ENCODE measurements at places on chromosomes 1 and 21.

GRCh38 chr1:58057826-58058225 lies 488.7 kb downstream of the OMA1 start:
- DNase-seq = no peak

- no peak for DNase-seq
Observed at GRCh38 chr1:44312399-44313196, 42.5 kb downstream of the ERI3 start.

DNA sequence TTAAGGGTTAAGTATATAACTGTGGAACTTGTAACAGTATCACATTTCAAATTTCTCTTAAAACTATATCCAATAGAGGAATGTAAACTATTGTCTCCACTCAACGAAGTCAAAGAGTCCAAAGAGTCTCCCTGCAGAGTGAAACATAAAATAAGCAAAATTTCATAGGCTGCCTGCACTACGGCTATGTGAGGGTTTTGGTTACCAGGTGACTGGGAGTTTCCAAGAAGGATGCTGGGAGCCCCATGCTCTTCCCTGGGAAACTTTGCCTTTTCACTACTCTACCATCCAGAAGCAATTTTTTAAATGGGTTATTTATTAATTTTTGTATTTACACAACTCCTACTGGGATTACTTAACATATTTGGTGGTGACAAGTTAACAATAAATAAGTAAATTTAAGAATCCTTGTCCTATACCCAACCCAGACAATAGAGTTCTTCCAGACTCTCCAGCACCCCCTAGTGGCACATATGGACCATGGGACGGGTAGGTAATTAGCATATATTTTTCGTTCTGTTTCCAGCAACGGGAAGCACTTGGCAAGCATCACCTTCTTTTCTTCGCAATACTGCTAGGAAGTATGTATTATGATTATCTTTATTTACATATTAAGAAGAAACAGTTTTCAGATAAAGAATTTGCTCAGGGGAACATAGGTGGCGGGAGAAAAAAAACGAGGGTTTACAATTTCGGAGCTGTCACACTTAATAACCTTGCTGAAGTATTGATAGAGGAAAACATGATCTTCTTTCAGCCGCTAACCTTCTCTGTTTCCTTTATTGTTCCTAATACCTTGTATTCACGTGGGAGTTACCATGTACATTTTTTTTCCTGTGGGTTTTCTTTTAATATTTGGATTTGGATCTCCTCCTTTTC lies 3.5 kb downstream of the FMO2 start:
- DNase-seq = no peak

DNA sequence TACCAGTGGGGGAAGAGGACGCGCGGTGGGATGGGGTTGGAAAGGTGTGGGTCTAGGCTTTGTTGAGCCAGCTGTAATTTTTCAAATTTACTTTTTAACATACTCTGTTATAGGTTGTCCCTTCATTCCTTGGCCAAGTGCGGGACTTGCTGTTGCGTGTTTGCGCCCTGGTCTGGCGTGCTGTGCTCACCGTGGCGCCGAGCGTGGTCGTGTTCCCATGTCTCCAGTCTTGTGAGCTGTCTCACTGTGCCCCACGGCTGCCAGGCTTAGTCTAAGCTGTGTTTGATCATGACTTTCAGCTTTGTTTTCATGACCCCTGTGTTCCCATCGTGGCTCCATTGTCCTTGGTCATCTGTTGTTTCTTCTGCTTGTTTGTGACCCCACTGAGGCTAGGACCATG lies 26.0 kb downstream of the TRAPPC10 start:
- DNase-seq = no peak

GRCh38 chr1:214044438-214045214 lies 56.9 kb downstream of the PROX1 start:
- DNase-seq = no peak

GRCh38 chr1:168164771-168165170 lies 14.0 kb upstream of the TIPRL start:
- DNase-seq = no peak

GRCh38 chr1:198867182-198867581 lies 228.3 kb downstream of the PTPRC start:
- DNase-seq = no peak

- no peak for DNase-seq
Observed at GRCh38 chr1:24713176-24713575, 32.1 kb upstream of the CLIC4 start.

DNA sequence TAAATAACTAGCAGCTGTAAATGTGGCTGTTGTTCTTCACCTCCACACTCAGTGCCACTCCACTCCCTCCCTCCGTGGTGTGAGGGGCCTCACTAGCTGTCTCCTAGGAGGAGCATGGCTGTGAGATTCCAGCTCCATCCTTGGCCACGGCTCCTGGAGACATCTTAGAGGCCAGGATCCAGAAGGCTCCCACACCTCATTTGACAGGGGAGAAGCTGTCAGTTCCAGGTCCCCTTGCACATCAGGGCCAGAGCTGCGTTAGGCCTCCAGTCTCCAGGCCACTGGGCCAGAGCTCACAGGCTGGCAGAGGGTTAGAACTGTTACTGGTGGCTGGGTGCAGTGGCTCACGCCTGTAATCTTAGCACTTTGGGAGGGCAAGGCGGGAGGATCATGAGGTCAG lies 15.0 kb downstream of the PCSK9 start:
- no peak for DNase-seq

DNA sequence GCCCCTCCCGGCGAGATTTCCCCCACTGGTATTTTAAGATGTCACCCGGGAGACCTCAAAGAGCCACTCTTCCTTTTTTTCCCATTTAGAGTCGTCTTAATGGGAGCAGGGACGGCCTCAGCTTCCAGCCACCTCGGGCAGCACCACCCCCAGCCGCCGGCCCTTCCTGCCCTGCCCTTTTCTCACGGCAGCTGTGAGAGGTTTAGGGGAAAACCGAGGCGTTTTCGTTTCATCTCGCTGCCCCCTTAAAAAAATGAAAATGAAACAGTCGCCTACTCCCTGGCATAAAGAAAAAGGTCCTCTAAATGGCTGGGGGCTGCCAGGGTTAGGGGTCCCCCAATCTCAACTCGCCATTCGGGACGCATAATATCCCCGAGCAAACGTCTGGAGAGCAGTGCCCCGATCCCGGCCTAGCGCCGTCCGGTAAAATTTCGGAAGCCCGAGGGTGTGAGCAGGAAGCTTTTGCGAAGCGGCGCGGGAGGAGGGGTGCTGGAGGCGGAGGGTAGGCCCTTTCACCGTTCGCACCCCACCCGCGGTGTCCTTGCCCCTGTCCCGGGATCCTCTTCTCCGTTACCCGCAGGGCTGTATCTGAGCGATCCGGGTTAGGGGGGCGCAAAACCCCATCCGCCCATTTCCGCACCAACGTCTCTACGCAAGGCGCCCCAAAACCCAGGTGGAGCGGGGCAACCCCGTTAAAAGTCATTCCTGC lies 1.2 kb downstream of the RUNX3 start:
- no peak for DNase-seq

GRCh38 chr1:209628618-209629299 lies 23.5 kb downstream of the LAMB3 start:
- DNase-seq = no peak

All from stimulated activated CD4-positive, alpha-beta T cell treated with anti-CD3 and anti-CD28 coated beads, Interleukin-1b, Interleukin-23, amount 100 ng/mL, for 1 hour (primary cell).